ENCODE measurements at places on chromosomes 1 and 21. TPM values are rescaled to one million over a fixed set of nuclear protein-coding genes. Genes with fewer than 3 reads are reported as not detected.

The KIF17 gene
- total RNA-seq: 1.9 TPM

The CFHR1 gene
- total RNA-seq: 0.29 TPM

The HEYL gene
- total RNA-seq: not detected

The LRRC53 gene
- total RNA-seq: not detected

The APCS gene
- total RNA-seq: not detected

The AIRE gene
- total RNA-seq: not detected

The CRABP2 gene
- 38.1 TPM for total RNA-seq

The DISP3 gene
- under 0.01 TPM for total RNA-seq
